ENCODE measurements at places on chromosomes 5 and 9.
A peak's percentile ranks its signal among the peaks of the same experiment; 100 is the strongest.

DNA sequence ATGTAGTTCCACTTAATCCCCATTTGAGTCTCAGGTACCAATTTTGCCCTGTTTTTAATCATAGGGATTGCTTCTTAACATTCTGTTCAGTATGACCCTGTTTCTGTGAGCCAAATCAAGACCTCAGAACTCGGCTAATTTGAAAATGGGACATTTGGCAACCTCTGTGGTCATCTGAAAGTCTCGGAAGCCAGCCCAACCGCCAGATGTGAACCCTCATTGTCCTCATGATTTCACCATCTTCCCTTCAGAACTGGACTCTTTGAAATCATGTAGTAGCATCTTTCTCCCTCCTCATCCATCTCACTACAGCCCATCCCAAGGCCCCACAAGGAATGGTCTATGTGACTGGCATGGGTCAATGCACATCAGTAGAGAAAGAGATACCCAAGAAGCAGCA lies 88.9 kb downstream of the S1PR3 start:
- DNase-seq, result no peak

DNA sequence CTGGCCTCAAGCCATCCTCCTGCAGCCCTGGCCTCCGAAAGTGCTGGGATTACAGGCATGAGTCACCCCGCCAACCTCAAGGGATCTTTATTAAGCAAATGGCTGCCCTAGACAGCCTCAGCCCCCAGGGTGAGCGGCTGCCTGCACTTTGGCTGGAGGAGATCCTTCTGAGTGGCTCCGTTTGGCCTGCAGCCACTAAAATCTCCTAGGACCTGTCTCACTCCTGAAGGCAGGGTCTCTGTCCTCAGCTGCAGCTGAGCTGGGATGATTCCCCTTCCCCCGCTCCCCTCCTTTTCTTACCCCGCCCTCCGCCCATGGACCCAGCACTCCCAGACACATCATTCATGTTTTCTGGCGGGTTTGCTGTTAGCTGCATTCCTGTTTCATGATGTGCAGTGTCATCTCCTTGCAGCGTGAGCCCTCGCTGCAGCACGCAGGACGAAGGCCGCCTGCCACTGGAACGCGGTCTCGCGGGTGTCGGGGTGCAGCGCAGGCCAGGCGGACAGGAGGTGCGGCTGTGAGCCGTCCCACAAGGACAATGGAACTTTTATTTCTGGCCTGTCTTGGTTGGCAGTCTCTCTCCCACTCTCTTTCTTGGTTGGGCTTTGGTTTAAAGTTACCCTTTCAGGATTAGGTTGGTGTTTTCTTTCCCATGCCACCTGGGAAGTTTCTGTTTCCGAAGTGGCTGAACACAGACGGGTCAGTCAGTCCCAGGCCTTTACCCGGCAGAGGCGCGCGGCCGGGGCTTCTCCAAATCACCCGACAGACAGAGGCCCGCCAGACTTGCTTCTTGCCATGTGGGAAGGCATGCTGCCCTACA lies 137.1 kb downstream of the FOXD1 start:
- no peak for DNase-seq

DNA sequence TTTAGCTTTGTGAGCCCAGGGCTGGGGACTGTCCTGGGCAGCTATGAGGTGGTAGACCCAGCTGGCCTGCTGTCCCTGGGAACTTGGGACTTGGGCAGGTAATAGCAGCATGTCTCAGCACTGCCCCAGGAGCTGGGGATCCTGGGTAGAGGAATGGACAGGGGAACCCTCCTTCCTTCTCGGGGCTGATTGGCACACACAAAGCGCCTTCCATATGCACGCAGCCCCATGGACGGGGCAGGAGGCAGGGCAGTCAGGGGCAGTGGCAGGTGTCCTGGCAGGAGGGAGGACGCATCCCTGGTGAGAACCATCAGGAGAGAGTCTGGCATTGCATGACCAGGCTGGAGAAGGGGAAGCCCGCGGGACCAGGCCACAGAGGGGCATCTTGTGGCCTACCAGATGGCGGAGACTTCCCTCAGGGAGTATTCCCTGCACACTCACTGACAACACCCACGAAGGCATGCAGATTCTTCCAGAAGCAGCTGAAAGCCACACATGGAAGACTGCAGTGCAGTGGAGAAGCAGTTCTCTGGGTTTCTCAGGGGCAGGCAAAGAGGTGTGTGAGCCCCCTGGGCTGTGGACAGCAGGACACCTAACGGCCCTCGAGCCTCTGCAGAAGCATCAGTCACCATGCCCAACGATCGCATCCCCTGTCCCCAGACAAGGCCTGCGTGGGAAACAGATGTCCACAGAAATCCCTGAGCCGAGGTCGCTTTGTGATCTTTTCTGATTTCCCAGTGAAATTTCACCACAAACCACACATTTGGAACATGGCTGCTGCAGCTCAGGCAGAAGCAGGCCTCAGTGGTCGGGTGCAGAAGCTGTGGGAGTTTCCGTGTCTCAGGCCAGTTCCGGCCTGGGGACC lies 7.0 kb upstream of the NKD2 start:
- DNase-seq, result no peak

GRCh38 chr9:137433916-137434431 lies 7.2 kb downstream of the ENTPD8 start:
- no peak for DNase-seq

DNA sequence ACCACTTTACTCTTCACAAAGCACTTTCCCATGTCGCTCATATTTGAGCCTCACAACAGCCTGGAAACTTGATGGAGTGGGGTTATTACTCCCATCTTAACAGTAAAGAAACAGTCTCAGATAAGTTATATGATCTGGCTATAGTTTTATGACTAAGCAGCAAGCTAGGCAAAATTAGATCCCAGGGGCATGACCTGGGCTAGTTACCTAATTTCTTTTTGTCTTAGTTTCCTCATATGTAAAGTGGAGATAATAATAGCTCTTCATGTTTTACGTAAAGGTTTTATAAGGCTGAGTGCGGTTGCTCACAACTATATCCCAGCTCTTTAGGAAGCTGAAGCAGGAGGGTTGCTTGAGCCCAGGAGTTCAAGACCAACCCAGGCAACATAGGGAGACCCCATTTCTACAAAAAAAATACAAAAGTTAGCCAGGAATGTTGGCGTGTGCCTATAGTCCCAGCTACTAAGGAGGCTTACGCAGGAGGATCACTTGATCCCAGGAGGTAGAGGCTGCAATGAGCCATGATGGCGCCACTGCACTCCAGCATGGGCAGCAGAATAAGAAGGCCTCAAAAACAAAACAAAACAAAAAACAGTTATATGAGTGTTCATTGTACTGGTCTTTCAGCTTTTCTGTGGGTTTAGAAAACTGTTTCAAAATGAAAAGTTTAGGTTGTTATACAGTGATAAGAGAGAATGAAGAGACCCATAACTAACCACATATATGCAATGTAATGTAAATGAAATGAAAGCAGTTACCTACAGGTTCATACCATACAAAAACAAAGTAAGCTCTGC lies 6.5 kb upstream of the PLIN2 start:
- DNase-seq, result no peak

DNA sequence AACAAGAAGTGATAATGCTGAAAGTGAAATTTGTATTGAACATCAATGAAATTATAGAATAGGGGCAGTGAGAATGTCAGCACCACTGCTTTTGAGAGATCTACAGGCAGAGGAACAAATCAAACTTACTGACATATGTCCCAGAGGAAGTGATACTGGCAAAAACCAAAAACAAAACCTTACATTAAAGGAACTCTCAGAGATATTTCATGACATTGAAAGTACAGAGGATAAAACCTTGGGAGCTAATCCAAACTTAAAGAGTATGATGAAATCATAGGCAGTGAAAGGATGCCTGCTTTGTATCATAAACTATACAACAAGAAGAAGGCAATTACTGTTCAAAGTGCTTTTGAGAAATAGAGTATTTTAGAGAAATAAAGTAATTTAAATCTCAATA lies 90.4 kb upstream of the SV2C start:
- no peak for DNase-seq

GRCh38 chr5:33441241-33442177 lies 744 bp downstream of the TARS1 start:
- peak; percentile 59 for DNase-seq

DNA sequence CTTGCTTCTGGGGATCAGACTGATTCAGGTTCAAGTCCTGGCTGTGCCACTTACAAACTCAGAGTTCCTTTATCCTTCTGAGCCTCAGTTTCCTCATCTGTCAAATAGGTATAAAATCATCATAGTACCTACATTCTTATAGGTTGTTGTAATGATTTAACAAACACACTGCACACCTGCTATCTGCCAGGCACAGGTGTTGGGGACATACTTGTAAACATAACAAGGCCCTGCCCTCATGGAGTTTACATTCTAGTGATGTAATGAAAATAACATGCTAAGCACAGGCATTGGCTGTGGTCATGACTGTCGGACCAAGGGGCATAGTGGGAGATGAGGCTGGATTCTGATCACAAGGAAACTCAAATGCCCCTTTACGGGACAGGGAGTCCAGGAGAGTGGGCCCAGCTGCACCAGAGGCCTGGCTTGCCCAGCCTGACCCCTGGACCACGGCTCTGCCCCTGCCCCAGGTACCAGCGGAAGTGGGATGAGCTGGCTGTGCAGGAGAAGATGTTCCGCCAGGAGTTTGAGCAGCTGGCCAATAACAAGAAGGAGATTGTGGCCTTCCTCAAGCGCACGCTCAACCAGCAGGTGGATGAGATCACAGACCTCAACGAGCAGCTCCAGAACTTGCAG lies 2.3 kb downstream of the CFAP157 start:
- DNase-seq, result no peak

DNA sequence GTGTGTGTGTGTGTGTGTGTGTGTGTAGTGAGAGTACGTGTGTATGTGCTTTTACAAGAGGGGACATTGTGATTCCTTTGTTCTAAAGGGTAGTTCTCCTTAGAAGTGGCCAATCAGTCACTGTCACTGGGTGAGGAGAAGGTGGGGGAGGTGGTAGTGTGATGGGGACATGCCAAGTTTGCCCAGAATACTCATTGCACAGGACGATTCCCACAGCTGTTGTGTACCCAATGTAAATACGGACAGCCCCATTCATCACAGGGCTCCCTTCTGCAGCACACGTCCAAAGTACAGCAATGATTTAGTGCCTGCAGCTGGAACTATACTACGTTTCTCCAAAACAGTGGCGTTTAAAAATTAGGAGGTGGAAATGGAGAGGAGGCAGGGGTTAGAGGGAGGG lies 287.8 kb downstream of the TLR4 start:
- no peak for DNase-seq

DNA sequence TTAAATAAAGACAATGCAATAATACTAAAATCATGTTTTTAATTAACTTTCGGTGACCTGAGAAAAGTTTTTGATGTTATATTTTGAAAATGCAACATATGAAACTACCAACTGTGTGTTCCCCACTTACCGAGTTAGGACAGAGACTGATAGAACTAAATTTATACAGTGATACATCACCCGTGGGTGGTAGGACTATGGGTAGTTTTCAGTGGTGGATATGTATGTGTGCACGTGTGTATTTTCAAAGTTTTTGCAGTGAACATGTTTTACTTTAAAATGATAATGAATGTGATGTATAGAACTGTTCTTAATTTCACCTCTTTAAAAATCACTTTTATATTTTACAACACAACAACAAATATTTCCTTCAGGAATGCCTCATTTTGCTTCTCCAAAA lies 25.0 kb upstream of the ACO1 start:
- no peak for DNase-seq

GRCh38 chr9:6944093-6944551 lies 186.3 kb downstream of the KDM4C start:
- DNase-seq, result peak; percentile 69

- no peak for DNase-seq
Observed at GRCh38 chr5:143019157-143019556, 249.0 kb downstream of the ARHGAP26 start.

- DNase-seq, result no peak
Observed at GRCh38 chr5:157602505-157602904, 26.9 kb upstream of the ADAM19 start.

DNA sequence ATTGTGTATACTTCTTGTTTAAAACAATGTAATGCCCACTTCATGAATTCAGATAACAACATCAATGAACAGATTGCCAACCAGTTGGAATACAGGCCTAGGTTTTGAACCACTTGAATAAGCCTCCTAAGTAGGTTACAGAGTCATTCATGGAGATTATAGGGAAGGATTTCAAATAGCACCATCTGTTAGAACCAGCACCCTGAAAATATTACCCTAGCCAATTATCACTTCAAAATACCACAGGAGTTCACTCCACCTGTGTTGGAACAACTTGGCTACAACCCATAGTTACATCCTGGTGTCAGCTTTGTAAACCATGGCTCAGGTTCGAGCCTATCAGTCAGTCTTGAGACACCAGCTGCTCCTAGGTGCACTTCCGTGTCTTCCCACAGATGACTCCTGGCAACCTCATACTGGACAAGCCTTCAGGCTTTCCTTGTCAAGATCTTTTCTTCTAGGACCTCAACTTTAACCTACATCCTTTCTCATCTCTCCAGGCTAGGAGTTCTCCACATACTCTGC lies 350.0 kb downstream of the DEPDC1B start:
- no peak for DNase-seq

- DNase-seq, result no peak
Observed at GRCh38 chr5:112004867-112005622, 248.1 kb upstream of the NREP start.

- no peak for DNase-seq
Observed at GRCh38 chr5:67009028-67009427, 187.6 kb downstream of the CD180 start.

DNA sequence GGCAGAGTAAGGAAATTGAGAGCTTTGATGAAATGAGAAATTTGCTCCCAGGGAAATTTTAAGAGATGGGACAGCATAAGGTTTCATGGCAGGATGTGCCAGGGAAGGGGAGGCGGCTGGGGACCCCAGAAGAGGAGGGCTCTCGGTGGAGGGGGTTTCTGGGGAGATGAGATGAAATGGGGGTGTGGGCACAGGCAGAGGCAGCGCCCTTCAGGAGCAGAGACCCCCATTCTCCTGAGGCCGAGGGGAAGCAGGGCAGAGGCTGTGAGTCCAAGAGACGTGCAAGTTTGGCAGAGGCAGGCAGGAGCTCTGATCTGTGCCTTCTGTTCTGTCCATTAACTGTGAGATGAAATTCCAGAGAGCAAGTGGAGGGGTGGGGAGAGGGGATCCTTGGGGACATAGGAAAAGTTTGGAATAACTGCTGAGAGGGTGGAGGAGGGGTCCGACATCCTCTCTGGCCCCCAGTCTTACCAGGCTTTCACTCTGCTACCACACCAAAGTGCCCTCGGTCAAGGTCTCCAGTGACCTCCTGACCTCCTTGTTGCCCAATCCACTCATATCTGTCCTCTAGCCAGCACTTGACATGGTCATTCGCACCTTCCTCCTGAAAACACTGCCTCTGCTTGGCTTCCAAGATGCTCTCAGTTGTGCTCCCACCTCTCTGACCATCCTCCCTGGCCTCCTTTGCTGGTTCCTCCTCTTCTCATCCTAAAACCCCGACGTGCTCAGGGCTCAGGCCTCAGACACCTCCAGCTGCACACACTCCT lies 108.1 kb upstream of the MVB12B start:
- no peak for DNase-seq

GRCh38 chr9:27943501-27943900 lies 370.2 kb upstream of the C9orf72 start:
- no peak for DNase-seq

- no peak for DNase-seq
Observed at GRCh38 chr5:102901424-102902134, 146.5 kb downstream of the PAM start.
